ENCODE measurements at places on chromosomes 4 and X. TPM values are rescaled to one million over a fixed set of nuclear protein-coding genes. Genes with fewer than 3 reads are reported as not detected.

DNA sequence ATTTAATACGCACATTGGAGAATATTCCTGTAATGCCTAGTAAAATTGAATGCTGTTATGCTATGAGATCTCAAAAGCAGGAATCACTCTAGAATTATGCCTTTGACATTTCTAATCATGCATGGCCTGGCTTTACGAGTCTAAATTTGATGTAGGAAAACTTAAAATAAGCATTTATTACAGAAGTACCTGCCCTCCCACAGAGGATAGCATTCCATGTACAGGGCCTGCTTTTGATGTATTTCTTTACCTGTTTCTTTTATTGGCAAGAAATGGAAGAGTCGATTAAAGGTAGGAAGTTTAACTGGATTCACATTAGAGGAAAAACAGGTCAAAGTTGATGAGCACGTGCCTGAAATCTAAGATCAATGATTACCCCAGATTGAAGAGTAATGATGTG lies 219.5 kb downstream of the PCDH7 start:
- DNase-seq: no peak

CCKAR gene
- 1.2 TPM for total RNA-seq

STARD8 gene
- total RNA-seq: 19.8 TPM

NXF2B gene
- total RNA-seq: not detected

DNA sequence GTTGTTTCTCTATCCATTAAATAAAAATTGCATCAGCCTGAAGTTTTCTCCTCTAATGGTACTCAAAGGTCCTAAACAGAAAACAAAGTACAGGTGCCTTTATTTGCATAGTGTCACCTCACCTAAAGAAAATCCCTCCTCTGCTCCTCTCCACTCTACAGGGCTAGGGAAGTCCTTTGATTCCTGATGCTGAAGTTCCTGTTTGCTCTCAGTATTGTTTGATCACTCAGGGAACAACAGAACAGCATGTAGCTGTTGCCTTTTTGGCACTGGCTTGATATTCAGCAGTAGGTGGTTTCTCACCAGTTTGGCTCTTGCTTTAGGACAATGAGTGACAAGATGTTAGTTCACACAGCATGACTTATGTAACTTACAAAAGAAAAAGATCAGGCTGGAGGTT lies 156.2 kb upstream of the SLC7A11 start:
- DNase-seq: no peak

GRCh38 chrX:20442597-20442996 lies 175.9 kb upstream of the RPS6KA3 start:
- DNase-seq: peak; percentile 3

DNA sequence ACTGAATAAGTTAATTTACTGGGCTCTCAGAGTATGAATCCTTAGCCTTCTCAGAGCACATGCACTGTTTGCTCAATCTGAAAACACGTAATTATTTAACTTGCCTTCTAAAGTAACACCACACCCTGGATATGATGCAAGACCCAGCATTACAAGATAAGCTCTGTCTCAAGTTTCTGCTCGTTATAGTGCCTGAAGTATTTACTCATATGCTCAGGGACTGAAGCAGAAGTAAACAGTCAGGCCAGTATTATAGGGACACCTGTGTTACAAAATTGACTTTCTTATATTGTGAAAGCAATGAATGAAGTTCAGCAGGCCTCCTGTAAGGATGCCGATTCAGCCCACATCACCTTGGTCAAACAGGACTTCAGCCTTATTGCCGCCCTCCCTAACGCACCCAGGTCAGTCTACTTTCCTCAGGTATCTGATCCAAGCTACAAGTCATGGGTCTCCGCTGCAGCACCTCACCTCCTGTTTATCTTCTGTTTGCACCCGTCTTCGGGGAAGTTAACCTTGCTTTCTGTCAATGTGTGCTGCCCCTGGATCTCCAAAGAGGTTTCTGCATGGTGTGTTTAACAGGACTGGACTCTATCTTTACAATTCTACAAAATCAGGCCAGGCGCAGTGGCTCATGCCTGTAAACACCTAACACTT lies 42.8 kb upstream of the KLF3 start:
- no peak for DNase-seq

- DNase-seq: no peak
Observed at GRCh38 chr4:107747748-107748486, 27.9 kb upstream of the PAPSS1 start.

SSX3 gene
- total RNA-seq: not detected

KIAA1210 gene
- total RNA-seq: not detected

- no peak for DNase-seq
Observed at GRCh38 chrX:13638021-13638420, 14.9 kb upstream of the TCEANC start.

GRCh38 chr4:8383451-8384160 lies 56.9 kb downstream of the ACOX3 start:
- DNase-seq: no peak

All from thoracic aorta (tissue), 2 donors.